ENCODE measurements at places on chromosomes 5 and 9. TPM values are rescaled to one million over a fixed set of nuclear protein-coding genes. Genes with fewer than 3 reads are reported as not detected.

GRCh38 chr5:180139731-180140055, 68.1 kb upstream of the RNF130 start:
- peaks cover 21% of the 10 kb centered on the region for H3K36me3 ChIP-seq
- H3K27me3 ChIP-seq = no peaks in the 10 kb centered on the region
- no peak for DNase-seq

DNA sequence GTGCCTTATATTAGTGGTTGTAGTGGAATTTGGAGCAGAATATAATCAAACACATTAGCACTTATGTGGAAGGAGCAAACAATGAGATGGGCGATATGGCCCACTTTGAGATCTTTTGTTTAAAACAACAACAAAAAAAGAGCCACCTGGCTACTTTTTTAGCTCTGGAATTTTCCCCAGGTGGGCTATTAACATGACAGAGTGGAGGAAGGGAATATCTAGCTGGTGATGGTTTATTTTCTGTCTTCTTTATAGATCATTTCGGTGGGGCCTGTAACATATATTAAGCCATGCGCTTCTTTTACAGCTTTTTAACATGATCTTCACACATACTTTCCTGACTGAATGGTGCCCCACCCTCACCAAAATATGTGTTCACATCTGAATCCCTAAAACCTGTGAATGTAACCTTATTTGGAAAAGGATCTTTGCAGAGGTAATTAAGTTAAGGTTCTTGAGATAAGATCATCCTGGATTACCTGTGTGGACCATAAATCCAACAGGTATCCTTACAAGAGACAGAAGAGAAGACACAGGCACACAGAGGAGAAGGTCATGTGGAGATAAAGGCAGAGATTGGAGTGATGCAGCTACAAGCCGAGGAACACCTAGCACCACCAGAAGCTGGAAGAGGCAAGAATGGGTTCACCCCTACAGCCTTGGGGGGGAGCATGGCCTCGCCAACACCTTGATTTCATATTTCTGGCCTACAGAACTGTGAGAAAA, 16.6 kb upstream of the ENTREP1 start:
- no peak for DNase-seq
- H3K4me1 ChIP-seq = no peaks in the 10 kb centered on the region
- no peak overlapping the region for H3K4me3 ChIP-seq
- H3K27me3 ChIP-seq = no peaks in the 10 kb centered on the region

- no peaks in the 10 kb centered on the region for H3K36me3 ChIP-seq
- H3K27ac ChIP-seq = no peak overlapping the region
- DNase-seq = no peak
- H3K4me1 ChIP-seq = no peaks in the 10 kb centered on the region
- H3K27me3 ChIP-seq = no peaks in the 10 kb centered on the region
- no peak overlapping the region for H3K4me3 ChIP-seq
Measured at GRCh38 chr5:164561933-164562872, 1056.8 kb downstream of the MAT2B start.

- DNase-seq = peak; percentile 24
- peaks cover 4% of the 10 kb centered on the region for H3K27me3 ChIP-seq
- H3K4me1 ChIP-seq = peaks cover 16% of the 10 kb centered on the region
- H3K4me3 ChIP-seq = no peak overlapping the region
Measured at GRCh38 chr9:130501639-130502038, 56.9 kb downstream of the ASS1 start.

DNA sequence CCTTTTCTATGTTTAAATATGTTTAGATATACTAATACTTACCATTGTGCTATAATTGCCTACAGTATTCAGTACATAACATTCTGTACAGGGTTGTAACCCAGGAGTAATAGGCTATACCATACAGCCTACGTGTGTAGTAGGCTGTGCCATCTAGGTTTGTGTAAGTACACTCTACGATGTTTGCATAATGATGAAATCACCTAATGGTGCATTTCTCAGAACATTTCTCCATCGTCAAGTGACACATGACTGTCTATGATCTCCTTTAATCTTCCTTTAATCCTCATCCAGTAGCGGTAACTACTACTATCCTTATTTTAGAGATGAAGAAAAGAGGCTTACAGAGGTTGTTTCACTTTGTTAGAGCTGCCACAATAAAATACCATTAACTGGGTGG, 369.2 kb downstream of the PLK2 start:
- no peak for DNase-seq
- no peak overlapping the region for H3K27ac ChIP-seq
- H3K4me3 ChIP-seq = no peak overlapping the region
- H3K27me3 ChIP-seq = no peaks in the 10 kb centered on the region
- no peaks in the 10 kb centered on the region for H3K4me1 ChIP-seq

DNA sequence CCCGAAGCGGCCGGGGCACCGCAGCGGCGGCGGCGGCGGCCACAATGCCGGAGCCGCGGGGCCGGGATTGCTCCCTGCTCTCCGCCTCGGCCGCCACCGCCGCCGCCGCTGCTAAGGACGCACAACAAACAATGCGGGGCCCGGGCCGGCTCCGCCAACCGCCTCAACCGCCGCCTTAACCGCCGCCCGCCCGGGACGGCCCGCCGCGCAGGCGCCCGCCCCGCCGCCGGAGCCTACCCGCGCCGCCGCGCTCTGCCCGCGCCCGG, 254 bp downstream of the STRBP start:
- H3K36me3 ChIP-seq = no peaks in the 10 kb centered on the region
- peaks cover 18% of the 10 kb centered on the region for H3K4me1 ChIP-seq
- no peaks in the 10 kb centered on the region for H3K27me3 ChIP-seq
- DNase-seq = no peak
- no peak overlapping the region for H3K27ac ChIP-seq

DNA sequence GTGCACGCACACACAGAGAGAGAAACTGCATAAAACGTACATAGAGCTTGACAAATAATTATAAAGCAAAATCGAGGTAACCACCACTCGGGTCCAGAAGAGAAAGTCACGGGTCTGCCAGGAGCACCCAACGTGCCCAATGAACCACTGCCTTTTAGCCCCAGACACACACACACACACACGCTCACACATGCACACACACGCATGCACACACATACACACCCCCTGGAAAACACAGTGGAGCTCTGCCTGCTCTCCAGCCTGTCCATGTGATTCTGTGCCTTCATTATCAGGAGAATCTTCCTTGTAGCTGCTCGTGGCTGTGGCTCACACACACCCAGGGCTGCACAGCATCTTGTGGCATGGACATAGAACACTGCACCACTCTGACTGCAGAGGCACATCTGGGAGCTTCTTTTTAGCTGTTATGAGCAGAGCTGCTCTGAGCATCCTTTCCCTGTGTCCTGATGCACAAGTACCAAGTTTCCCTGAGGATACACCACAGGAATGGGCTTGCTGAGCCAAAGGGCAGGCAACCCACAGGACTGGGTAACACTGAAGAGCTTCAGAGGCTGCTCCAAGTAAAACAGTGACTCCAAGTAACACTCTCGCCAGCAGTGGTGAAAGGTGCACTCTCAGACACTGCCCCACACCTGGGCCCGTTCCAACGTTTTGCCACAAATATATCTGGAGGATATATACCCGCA, 58.9 kb downstream of the CAMSAP1 start:
- no peak for DNase-seq
- H3K27ac ChIP-seq = no peak overlapping the region
- H3K4me3 ChIP-seq = no peak overlapping the region
- H3K27me3 ChIP-seq = no peaks in the 10 kb centered on the region
- H3K4me1 ChIP-seq = no peaks in the 10 kb centered on the region

DNA sequence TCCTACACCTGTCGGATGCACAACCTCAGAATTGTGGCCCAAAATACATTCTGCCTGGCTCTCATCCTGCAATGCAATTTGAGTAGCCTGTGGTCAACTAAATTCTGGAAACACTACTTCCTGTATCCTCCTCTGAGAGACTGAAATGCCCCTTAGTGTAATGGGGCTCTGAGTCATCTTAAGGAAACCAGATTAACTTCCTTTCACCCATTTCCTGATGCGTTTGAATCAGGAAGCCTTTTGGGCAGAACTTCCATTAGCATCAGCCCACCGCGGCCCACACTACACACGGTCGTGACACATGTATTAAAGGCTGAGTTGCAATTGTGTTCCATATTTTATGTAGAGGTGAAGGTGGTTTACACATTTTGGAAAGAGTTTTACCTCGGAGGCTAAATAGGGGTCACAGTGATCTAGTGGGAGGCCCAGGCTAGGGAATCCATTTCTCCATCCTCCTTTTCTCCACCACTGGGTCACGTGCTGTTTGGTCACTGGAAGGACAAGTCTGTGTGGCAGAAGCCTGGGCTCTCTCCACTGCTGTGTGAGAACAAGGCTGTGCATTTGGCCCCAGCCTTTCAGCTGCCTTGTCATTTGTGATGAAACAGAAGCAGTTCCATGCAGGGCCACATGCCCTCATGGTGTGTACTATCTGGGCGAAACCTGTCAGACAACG, 55.9 kb downstream of the DAP start:
- H3K4me3 ChIP-seq = no peak overlapping the region
- peaks cover 2% of the 10 kb centered on the region for H3K36me3 ChIP-seq
- H3K4me1 ChIP-seq = peaks cover 22% of the 10 kb centered on the region
- DNase-seq = no peak
- H3K27ac ChIP-seq = no peak overlapping the region
- H3K27me3 ChIP-seq = no peaks in the 10 kb centered on the region

GRCh38 chr5:71738662-71739361, 19.7 kb downstream of the CARTPT start:
- no peak overlapping the region for H3K27ac ChIP-seq
- H3K27me3 ChIP-seq = no peaks in the 10 kb centered on the region
- H3K4me1 ChIP-seq = no peaks in the 10 kb centered on the region
- H3K4me3 ChIP-seq = no peak overlapping the region

DNA sequence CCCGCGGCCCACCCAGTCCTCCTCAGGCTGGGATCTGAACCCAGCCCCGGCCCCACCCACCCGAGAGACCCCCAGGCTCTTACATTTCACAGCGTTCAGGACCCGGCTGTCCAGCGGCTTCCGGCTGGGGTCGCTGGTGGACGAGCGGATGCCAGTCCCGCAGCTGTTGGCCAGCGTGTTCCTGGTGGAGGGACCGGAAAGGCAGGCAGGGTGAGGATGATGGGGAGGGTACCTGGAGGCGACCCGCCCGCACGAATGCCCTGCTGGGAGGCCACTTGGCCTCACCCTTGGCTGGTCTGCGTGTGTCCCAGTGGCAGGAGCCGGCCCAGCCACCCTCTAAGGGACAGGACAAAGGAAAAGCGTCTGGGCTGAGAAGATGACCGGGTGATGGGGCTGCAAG, 51.9 kb upstream of the UBAC1 start:
- no peak overlapping the region for H3K4me3 ChIP-seq
- no peaks in the 10 kb centered on the region for H3K27me3 ChIP-seq
- H3K27ac ChIP-seq = no peak overlapping the region
- H3K36me3 ChIP-seq = peaks cover 97% of the 10 kb centered on the region

DNA sequence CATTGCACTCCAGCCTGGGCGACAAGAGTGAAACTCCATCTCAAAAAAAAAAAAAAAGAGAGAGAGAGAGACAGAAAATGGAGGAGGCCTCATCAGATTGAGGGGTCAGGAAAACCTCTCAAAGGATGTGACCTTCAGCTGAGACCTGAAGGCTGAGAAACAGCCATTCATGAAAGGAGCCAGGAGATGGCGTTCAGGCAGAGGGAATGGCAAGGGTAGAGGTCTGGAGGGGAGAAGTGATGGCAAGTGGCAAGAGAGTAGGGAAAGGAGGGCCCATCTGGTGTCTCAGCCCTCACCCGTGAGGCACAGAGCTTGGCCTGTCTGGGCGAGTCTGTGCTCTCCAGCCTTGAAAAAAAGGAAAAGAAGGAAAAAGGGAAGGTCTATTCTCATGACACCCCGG, 17.0 kb downstream of the CAMK2A start:
- no peak overlapping the region for H3K4me3 ChIP-seq
- H3K27ac ChIP-seq = no peak overlapping the region
- peaks cover 18% of the 10 kb centered on the region for H3K4me1 ChIP-seq
- H3K27me3 ChIP-seq = no peaks in the 10 kb centered on the region

Gene FAM200C
- total RNA-seq = 22.8 TPM

Gene PCDHGA5
- total RNA-seq = 7.9 TPM

Gene LHFPL2
- total RNA-seq = 81.8 TPM

Gene CCDC69
- total RNA-seq = 2.4 TPM

Gene PCDHB12
- 5.3 TPM for total RNA-seq

Gene ST8SIA4
- total RNA-seq = 10.0 TPM

Gene SLC46A2
- 0.30 TPM for total RNA-seq

Gene UCK1
- 14.2 TPM for total RNA-seq

Gene STKLD1
- total RNA-seq = 3.6 TPM

Gene PDE8B
- total RNA-seq = 12.7 TPM
